ENCODE measurements at places on chromosomes 3 and 15.

DNA sequence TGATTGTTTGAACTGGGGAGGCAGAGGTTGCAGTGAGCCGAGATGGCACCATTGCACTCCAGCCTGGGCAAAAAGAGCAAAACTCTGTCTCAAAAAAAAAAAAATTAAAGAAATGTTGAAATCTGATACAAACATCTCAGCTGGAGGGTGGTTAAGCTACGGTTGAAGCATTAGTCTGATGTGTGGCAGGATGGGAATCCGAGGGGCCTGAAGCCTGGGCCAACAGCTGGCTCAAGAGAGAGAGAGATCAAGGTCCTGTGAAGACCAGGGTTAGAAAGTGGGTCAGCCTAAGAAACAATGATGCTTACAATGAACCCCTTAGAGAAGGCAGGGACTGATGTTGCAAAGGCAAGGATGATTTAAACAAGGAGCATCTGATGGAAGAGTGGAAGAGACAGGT lies 69.8 kb downstream of the CD200R1L start:
- no peak for DNase-seq

GRCh38 chr3:63607716-63608115 lies 44.8 kb upstream of the SNTN start:
- no peak for DNase-seq

DNA sequence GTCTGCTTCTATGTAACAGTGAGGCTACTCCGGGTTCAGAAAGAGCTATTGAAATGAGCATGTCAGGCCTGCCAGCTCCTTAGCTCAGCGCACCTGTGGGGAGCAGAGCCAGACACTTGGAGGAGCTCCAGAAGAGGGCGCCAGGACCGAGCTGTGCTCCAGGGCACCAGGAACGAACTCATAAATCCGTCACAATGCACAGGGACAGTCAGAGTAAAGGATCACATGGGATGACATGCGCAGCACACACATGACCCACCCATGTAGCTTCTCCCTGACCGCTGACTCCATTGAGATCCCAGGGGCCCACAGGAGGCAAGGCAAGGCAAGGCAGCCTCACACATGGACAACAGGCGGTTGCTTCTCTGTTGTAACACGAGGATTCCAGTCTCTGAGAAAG lies 26.0 kb upstream of the GNB5 start:
- DNase-seq: no peak

- DNase-seq: no peak
Observed at GRCh38 chr3:142120707-142121106, 28.6 kb downstream of the TFDP2 start.

- DNase-seq: no peak
Observed at GRCh38 chr3:84223512-84223911, 735.3 kb upstream of the CADM2 start.

- DNase-seq: no peak
Observed at GRCh38 chr15:99135194-99135593, 30.3 kb downstream of the SYNM start.

DNA sequence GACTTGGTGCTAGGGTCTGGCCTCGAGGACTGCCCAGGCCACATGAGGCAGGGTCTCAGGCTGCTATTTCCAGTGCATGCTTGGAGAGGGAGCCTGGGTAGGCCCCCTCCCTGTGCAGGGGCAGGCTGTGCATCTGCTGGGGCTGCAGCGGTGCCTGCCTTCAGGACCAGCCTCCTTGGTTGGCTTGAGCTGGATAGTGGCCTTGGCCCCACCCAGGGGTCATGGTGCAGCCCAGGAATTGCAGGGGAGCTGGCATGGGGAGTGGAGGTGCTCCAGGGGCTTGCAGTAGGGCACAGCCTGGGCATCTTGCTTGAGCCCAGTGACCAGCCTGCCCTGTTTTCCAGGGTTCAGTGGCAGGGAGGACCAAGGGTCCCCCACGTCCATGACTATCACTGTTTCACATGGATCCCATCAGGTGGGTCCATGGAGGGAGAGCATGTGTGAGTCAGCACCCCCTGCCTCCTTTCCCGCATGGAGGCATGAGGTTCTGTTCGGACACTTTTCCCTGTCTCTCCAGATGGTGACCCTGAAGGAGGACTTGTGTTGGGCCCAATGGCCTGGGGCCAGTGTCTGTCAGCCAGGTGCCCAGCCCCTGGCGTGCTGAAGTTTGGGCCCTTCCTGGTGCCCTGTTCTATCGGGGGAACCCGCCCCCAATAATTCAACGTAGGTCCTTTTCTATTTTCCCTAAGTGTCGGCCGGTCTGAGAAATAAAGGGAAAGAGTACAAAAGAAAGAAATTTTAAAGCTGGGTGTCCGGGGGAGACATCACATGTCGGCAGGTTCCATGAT lies 218.6 kb downstream of the SNRPN start:
- DNase-seq: no peak

DNA sequence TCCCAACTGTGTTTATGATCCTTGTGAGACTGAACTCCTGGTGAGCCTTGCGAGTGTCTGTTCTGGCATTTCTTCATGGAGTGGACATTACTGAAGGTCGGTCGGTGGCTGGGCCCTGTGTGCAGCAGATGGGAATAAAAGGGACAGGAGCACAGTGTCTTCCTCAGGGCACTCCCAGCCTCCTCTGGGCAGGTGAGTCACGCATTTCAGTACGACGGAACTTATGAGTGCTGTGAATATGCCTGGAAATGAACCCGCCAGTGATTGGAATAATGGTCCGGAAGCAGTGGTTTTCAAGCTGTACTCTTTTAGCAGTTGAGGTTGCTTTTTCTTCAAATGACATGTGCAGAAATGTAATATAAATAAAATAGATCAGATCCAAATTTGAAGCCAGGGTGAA lies 55.1 kb downstream of the LARS2 start:
- no peak for DNase-seq

- DNase-seq: no peak
Observed at GRCh38 chr3:172232579-172233212, 193.3 kb downstream of the FNDC3B start.

DNA sequence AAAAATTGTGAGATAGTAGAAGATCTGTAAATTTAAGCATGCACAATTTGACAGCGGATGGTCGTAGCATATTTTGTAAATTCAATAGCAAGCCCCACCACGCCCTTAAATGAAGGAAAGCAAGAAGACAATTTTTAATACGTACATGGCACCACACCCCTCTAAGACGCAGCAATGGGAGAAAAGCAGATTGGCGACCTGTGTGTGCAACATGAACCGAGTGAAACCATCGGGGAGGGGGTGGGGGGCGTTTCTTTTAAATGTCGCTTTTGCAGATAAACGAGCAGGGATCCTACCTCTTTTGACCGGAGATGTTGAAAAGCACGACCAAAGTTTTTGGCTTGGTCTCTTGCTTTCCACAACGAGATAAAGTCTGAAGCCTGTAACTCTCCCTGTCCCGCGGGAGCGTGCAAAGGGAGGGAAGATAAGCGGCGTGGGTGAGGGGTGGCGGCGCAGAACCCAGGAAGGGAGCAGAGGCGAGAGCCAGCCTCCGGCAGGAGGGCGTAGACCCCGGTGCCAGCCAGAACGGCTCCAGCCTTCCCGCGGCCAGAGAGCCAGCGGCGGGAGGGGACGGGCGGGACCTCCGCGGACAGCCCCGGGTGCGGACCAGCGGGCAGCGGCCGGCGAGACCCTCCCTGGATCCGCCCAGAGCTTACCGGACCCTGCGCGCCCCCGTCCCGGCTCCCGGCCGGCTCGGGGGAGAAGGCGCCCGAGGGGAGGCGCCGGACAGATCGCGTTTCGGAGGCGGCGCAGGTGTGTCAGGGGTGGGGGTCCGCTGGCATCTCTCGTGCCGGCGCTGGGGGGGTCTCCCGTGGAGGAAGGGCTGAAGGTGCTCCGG lies at the start of gene CHL1:
CHL1 (plus strand) TSS at position 453 of the 838 bp plus-strand sequence. CDS start 123,014 bp downstream, outside the sequence.
- DNase-seq: peak; percentile 73

GRCh38 chr3:134647902-134648760 lies 2.7 kb downstream of the KY start:
- no peak for DNase-seq

DNA sequence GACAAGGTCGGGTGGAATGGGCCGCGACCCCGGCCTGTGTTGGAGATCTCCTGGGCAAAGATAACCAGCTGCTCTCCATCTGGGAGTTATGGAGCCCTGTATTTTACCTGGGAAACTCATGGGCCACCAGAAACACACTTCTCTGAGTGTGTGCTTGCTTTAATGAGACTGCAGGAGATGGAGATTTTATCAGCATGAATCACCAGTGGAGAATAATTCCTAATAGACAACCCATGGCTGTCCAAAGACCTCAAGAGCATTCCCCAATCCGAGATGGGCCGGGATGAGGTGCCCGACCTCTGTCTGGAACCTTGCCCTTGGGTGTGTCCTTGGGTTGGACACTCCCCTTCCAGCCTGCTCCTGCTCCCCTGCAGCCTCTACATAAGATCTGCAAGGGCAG lies 389.3 kb downstream of the GABRG3 start:
- no peak for DNase-seq

DNA sequence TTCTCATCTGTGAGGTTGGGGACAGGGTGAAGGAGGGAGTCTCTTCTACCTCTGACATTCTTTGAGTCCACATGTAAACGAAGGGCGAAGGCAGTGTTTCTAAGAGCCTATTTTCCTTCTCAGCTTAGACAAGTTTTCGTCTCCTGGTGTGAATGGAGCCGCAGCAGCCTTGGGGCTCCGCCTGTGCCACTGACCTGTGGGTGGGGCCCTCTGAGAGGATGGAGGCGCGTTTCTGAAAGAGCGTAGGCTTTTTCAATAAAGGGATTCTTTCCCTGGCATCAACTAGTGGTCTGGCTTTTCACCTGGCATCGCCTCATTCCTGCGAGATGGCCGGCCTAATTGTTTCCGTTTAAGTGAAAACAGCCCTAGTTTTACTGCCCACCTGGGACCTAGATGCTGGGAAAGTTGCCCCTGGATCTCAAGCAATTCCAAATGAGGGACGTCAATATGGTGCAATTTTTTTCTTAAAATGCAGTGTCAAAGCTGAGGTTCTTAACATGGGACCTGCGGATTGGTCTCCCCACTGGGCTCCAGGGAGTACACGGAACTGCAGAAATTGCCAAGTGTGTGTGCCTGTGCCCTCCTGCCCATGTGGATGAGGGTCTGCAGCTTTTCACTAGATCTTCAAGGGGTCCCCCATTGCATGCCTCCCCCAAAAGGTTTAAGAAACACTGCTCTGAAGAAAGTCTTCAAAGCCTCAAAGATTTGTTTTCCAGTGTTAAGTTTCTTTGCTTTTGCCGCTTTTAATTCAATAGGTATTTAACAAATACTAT lies 958 bp downstream of the GLDN start:
- no peak for DNase-seq

- no peak for DNase-seq
Observed at GRCh38 chr3:137105277-137105977, 147.6 kb downstream of the IL20RB start.

GRCh38 chr3:52039846-52040245 lies 16.5 kb downstream of the DUSP7 start:
- peak; percentile 77 for DNase-seq

- no peak for DNase-seq
Observed at GRCh38 chr15:78991476-78991875, 46.6 kb upstream of the CTSH start.

DNA sequence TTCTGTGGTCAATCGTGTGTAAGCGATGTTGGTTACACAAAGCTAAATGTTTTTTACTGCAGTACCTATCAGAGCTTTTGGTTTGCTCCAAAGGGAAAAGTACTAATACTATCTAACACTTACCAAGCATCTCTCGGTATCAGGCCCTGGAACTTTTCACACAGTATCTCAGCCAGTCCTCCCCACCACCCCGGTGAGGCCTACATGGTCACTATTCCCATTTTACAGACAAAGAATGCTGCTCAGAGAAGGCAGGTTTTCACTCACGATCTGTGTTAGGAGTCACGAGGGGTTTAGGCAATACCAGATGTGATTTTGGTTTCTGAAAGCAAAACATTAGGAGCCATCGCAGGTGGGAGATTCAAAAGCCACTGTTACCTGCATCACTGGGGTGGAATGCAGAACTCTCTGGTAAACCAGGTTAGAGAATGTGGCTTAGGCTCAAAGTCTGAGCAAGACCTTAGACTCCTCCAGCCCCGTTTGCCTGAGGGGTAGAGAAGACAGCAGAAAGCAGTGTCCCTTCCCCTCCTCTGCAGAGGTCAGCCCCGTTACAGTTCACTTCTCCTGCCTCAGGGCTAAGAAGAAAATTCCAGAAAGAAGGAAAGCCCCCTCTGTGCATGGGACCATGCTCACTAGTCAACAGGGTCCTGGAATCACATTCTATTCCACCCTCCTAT lies 57.2 kb downstream of the XXYLT1 start:
- DNase-seq: no peak

DNA sequence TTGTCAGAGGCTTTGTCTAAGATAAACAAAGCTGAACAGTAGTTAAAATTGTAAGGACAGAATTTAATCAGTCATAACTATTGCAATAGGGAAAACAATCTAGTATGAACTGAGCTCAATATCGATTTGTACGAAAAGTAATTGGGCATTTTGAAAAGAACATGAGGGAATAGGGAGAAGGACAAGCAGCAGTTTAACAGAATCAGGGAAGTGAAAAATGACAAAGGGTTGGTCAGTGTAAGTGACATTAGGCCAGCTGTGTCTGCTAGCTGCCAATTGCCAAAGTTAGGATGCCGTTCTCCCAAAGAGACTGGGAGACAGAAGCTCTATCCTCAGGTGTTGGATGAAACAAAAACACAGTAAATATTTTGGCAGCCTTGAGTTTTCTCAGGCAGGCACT lies 3.3 kb upstream of the DNAJA4 start:
- DNase-seq: no peak

DNA sequence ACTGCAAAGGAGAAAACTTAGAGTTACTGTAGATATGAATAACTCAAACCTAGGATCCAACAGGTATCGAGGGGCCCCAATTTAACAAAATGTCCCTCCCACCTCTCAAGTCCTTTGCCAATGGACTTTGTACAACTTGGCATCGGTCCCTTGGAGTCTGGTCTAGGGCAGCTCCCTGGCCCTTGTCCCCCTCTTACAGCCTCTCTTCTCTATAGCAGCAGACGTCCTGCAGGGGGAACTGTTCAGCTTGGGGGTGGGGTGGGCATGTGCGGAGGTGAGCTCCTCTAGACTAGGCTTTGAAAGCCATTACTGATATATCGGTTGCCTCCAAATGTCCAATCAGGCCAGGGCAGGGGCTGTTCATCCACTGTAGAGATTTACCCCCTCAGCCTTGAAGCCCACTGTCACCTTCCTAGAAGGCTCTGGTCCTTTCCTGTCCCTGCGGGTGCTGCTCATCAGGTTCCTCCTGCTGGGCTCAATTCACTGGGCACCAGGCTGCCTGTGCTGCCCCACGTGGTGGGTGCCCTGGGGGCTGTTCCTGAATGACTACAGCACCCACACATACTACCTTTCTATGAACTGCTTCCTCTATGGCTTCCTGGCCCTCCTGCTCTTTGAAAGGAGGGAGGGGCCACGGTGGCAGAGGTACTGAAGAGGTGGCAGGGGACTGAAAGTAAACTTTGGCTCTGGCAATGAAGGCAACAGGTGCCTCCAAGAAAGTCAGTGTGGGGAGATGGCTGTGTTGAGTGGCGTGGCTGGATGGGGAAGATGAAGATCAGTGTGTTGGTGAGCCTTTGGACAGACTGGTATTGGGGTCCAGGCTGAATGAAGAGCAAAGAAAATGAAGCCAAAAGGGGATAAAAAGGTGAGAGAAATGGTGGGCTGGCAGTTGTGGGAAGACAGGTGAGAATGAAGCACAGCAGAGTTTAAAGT lies 78.8 kb upstream of the MEX3B start:
- DNase-seq: no peak

GRCh38 chr3:98519351-98519750 lies 3.4 kb downstream of the CLDND1 start:
- no peak for DNase-seq

- peak; percentile 21 for DNase-seq
Observed at GRCh38 chr15:57138349-57138788, 219.9 kb downstream of the TCF12 start.

All from anterior cingulate cortex (tissue), 58 donors.